GM12878 (cell line): ENCODE measurements at places on chromosomes 5 and 9. TPM values are rescaled to one million over a fixed set of nuclear protein-coding genes. Genes with fewer than 3 reads are reported as not detected.

Gene LAMC3
- not detected in 2 replicates for polyA plus RNA-seq

Gene PCDH12
- 0.12 and 0.14 TPM in 2 replicates for polyA plus RNA-seq

Gene SLC22A5
- polyA plus RNA-seq, result 2.3 and 2.6 TPM in 2 replicates

Gene SLC36A3
- 0.06 TPM in 1 of 2 replicates, not detected in the other for polyA plus RNA-seq

Gene HACD4
- 4.8 and 5.0 TPM in 2 replicates for polyA plus RNA-seq

Gene EXOSC3
- 149 and 177 TPM in 2 replicates for polyA plus RNA-seq

Gene PCDHB13
- polyA plus RNA-seq, result not detected in 2 replicates

Gene OGN
- 1.8 and 2.5 TPM in 2 replicates for polyA plus RNA-seq

Gene SEMA5A
- polyA plus RNA-seq, result 0.07 TPM in 1 of 2 replicates, not detected in the other

Gene TRPM6
- polyA plus RNA-seq, result 0.09 and 0.13 TPM in 2 replicates

Gene EMB
- polyA plus RNA-seq, result 36.7 and 40.2 TPM in 2 replicates

Gene MARCOL
- polyA plus RNA-seq, result not detected in 2 replicates

Gene PCDHA1
- polyA plus RNA-seq, result not detected in 2 replicates
